ENCODE measurements at places on chromosomes 2 and 18. TPM values are rescaled to one million over a fixed set of nuclear protein-coding genes. Genes with fewer than 3 reads are reported as not detected.

GRCh38 chr2:97718942-97719341 is 5.6 kb downstream of the ZAP70 start:
- DNase-seq = no peak

DNA sequence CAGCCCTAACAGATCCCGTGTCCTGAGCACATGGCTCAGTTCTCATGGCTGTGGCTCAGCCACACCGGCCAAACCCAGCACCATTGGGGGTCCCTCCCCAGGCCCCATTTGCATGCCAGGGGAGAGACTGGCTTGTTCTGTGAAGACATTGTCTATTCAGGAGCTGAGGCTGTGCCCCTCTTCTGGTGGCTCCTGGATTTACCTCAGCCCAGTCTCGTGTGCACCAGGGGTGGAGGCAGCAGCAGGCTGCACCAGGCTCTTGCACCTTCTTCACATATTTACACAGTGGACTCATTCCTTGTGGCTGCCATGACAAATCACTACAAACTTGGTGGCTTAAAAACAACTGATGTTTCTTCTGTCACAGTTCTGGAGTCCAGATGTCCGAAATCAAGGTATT is 92.4 kb upstream of the ITGA6 start:
- peak; percentile 42 for DNase-seq

DNA sequence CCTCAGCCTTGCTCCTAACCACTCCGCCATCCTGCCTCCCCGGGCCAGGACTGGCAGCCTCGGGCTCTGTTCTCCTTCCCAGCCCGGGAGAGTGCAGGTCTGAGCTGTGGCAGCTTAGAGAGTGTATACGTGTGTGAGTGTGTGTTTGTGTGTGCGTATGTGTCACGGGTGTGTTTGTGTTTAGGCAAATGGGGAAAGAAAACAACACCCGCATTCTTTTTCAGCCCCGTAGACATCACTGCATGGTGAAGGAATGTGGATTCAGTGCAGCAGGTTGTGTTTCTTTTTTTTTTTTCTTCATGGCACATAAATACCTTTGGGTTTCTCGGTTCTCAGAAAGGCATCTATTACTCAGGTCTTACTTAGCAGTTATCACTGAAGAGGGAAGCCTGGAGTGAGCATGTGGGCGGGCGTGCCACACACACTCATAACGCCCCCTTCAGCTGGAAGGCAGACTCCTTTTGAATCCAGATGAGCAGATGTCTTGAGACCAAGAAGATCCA is 44.2 kb downstream of the GLI2 start:
- peak; percentile 70 for DNase-seq

- no peak for DNase-seq
Observed at GRCh38 chr18:45253056-45253565, 362.2 kb upstream of the SLC14A2 start.

- DNase-seq = no peak
Observed at GRCh38 chr2:100865816-100866460, 46.0 kb downstream of the NPAS2 start.

- peak; percentile 8 for DNase-seq
Observed at GRCh38 chr18:67043276-67043675, 439.4 kb upstream of the CDH19 start.

DNA sequence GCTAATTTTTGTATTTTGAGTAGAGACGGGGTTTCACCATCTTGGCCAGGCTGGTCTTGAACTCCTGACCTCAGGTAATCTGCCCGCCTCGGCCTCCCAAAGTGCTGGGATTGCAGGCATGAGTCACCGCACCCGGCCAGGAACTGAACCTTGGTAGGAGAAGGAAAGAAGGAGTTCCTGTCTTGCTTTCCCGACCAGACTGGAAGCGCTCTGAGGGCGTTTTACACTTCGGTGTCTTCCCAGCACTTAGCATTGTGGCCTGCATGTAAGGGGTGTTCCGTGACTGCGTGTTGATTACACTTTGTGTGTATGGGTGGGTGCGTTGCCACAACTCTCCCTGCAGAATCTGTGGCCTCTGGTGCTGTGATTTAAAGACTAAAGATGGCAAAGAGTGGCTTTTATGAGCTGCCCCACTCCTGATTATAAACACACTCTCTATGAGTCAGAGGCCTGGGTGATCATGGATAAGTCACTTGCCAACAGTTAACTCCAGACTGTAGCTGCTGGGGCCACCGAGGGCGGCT is 46.0 kb downstream of the ODC1 start:
- DNase-seq = no peak

DNA sequence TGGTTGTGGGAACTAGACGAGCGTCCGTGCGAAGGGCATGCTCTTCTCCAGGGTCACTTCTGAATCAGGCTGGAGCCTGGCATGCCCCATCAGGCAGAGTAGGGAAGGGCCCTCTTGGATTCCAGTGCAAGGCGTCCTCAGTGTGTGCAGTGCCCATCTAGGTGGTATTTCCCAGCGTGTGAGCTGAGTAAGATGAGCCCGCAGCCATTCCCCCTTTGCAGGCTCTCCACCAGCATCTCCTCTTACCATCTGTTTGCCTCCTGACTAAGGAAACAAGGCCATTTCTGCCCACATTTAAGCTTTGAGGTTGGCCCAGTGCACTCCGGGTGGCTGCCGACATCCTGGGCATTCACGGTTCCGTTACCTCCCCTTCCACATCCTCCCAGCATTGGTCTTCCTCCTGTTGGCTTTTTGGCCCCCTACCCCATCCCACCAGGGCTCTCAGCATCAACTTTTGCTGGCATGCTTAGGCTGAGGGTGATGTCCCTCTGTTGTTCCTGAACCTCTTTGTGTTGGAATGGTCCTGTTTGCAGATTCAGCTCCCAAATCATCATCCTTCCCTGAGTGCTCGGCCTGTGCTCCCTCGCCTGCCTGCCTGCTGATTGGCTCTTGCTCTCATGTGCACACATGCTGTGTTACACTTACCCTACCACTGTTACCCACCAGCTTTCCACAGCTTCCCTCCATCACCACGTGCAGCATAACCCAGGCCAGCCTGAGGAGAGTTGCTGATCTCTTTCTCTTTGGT is 11.8 kb downstream of the CEP68 start:
- peak; percentile 15 for DNase-seq

Gene SPEG
- 25.3 TPM for total RNA-seq

Gene ANKRD30BL
- total RNA-seq = not detected

Gene CNNM4
- total RNA-seq = 10.8 TPM
